ENCODE measurements at places on chromosomes 5 and 9. TPM values are rescaled to one million over a fixed set of nuclear protein-coding genes. Genes with fewer than 3 reads are reported as not detected.
A peak's percentile ranks its signal among the peaks of the same experiment; 100 is the strongest.

GRCh38 chr9:116933251-116933650 is 246.1 kb downstream of the TRIM32 start:
- no peak overlapping the region for H3K27ac ChIP-seq
- H3K4me3 ChIP-seq, result no peak overlapping the region
- no peaks in the 10 kb centered on the region for H3K36me3 ChIP-seq
- no peaks in the 10 kb centered on the region for H3K4me1 ChIP-seq
- no peaks in the 10 kb centered on the region for H3K27me3 ChIP-seq

GRCh38 chr9:95025213-95026147 is 292.0 kb downstream of the FANCC start:
- no peaks in the 10 kb centered on the region for H3K36me3 ChIP-seq
- H3K4me3 ChIP-seq, result no peak overlapping the region
- no peak overlapping the region for H3K27ac ChIP-seq
- H3K4me1 ChIP-seq, result no peaks in the 10 kb centered on the region
- no peak for DNase-seq

DNA sequence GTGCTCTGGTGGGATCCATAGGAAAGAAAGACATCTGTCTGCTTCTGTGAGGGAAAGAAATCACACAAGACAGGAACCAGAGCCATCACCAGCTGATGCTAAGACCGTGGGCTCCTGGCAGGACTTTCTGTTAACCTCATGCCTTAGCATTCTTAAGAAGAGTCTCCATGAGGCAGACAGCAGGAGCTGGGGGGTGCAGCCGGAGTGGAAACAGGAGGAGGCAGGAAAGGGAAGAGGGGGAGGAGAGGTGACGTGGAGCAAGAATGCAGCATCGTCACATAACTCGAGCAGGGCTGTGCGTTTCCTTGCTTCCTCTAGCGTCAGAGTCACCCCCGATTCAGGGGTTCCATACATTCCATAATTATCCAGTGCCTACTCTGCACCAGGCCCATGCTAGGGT is 53.6 kb downstream of the ERGIC1 start:
- peaks cover 15% of the 10 kb centered on the region for H3K36me3 ChIP-seq
- H3K27me3 ChIP-seq, result no peaks in the 10 kb centered on the region
- no peak for DNase-seq
- no peak overlapping the region for H3K4me3 ChIP-seq
- no peak overlapping the region for H3K27ac ChIP-seq

GRCh38 chr9:105737205-105737604 is 42.9 kb downstream of the TMEM38B start:
- H3K27me3 ChIP-seq, result no peaks in the 10 kb centered on the region
- no peak overlapping the region for H3K4me3 ChIP-seq
- no peak for DNase-seq
- H3K4me1 ChIP-seq, result no peaks in the 10 kb centered on the region
- H3K36me3 ChIP-seq, result no peaks in the 10 kb centered on the region
- no peak overlapping the region for H3K27ac ChIP-seq

DNA sequence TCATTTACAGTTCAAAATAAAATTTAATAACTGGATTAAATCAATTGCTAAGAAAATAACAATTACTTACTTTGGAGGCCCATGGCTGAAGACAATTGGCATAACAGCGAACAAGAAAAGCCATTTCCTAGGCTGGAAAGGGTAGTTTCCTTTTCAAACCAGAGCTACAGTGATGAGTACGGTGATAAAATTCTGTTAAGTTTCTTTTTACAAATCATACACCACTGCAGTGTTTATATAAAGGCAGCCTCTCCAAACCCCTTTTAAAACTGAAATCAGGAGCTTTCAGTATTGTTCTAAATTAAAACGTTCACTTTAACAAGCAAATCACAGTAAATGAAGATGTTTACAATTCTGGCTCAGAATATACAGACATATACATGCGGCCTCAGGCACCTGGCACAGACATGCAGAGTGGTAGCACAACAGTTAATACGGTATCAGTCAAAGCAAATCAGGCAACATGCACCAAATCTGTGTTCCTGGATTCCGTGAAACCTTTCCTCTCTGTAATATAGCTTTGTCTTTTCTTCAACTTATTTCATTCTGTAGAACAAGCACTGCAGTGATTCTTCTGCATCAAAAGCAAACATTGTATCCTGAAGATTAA is 102.9 kb downstream of the RAPGEF6 start:
- peaks cover 18% of the 10 kb centered on the region for H3K4me1 ChIP-seq
- no peaks in the 10 kb centered on the region for H3K27me3 ChIP-seq
- no peaks in the 10 kb centered on the region for H3K36me3 ChIP-seq
- H3K27ac ChIP-seq, result peak overlapping the region; percentile 63
- H3K4me3 ChIP-seq, result peak overlapping the region; percentile 20
- DNase-seq, result no peak

CD180 gene
- total RNA-seq, result 0.34 TPM

- no peaks in the 10 kb centered on the region for H3K36me3 ChIP-seq
- DNase-seq, result no peak
- no peaks in the 10 kb centered on the region for H3K27me3 ChIP-seq
These were observed 345.2 kb downstream of the GLIS3 start for GRCh38 chr9:3954331-3955304.

DNA sequence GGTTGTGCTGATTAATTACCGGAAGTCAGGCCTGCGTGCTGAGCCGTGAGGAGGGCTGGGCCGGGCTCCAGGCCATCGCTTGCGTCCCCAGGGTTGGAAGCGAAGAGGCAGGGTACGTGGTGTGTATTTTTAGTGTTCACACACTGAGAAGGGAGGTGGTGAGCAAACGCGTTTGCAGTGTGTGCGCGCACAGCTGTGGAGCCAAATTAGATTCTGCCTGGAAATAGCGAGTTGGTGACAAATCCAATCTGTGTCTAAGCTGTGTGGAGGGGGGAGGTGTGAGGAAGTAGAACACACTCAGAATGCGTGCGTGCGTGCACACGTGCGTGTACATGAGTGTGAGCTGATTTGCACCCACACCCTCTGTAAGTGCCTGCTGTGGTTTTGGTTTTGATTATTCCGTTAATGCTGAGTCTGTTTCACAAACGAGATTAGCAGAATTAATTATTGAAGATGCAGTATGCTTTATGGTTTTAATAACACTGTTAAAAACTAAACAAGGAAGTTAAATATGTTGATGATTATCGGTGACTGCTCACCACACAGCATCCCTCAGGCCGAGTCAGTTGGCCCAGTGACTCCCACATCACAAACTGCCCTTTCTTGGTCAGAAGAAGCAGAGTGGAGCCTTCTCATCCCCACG is 111.8 kb upstream of the FCN2 start:
- H3K27ac ChIP-seq, result no peak overlapping the region
- no peaks in the 10 kb centered on the region for H3K36me3 ChIP-seq
- H3K4me3 ChIP-seq, result no peak overlapping the region
- peaks cover 31% of the 10 kb centered on the region for H3K4me1 ChIP-seq
- H3K27me3 ChIP-seq, result no peaks in the 10 kb centered on the region

SELENOP gene
- total RNA-seq, result 1.1 TPM

CAMK4 gene
- total RNA-seq, result 7.2 TPM

OSMR gene
- not detected for total RNA-seq

ZFP2 gene
- 0.61 TPM for total RNA-seq

DNA sequence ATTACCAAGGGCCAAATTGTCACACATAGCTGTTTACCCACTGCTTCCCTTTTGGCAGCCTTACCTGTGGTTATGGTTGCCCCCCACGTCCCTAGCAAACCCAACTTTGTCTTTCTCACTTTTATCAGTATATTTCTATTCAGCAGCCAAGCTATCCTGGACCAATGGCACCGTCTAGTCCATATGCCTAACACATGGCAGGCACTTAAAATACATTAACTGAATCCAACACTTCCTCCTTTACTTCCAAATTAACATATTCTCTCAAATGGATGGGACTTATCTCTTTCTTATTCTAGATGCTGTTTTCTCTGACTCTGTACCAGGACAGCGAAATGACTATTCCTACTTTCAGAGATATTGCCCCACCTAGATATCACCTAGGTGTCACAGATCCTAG is 50.9 kb upstream of the SLC44A1 start:
- no peaks in the 10 kb centered on the region for H3K36me3 ChIP-seq
- no peaks in the 10 kb centered on the region for H3K27me3 ChIP-seq
- no peaks in the 10 kb centered on the region for H3K4me1 ChIP-seq
- DNase-seq, result no peak
- H3K4me3 ChIP-seq, result no peak overlapping the region

- no peak overlapping the region for H3K27ac ChIP-seq
- H3K4me3 ChIP-seq, result no peak overlapping the region
- DNase-seq, result no peak
- no peaks in the 10 kb centered on the region for H3K27me3 ChIP-seq
These were observed 1378.1 kb downstream of the EFNA5 start for GRCh38 chr5:106292654-106293053.

OCLN gene
- 1.3 TPM for total RNA-seq

GRCh38 chr9:75019022-75019421 is 9.1 kb downstream of the CARNMT1 start:
- H3K4me3 ChIP-seq, result no peak overlapping the region
- peaks cover 6% of the 10 kb centered on the region for H3K4me1 ChIP-seq
- no peak for DNase-seq
- no peak overlapping the region for H3K27ac ChIP-seq

DNA sequence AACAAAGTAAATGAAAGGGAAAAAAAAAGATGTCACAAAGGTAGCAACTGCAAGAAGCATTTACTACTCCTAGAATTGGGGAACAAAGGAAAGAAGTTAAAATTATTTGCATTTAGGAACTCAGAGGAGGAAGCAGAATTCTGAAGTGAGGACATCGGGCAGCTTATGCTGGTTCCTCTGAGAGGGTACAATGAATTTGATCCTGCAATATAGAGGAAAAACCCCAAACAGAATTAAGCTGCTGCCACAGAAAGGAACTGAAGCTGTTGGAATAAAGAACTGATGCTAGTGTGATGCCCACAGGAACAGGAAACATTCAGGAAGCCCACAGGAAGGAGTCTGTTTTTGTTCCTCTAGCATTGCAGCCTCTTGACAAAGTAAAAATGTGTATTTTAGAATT is 22.3 kb upstream of the TBCA start:
- DNase-seq, result no peak
- H3K4me1 ChIP-seq, result no peaks in the 10 kb centered on the region
- H3K4me3 ChIP-seq, result no peak overlapping the region
- H3K27ac ChIP-seq, result no peak overlapping the region

- no peak within 1 kb of the TSS for H3K4me3 ChIP-seq
- H3K4me1 ChIP-seq, result no peaks in the 10 kb centered on the region
- peak; percentile 1 for DNase-seq
- no peaks in the 10 kb centered on the region for H3K27me3 ChIP-seq
- no peaks in the 10 kb centered on the region for H3K36me3 ChIP-seq
These were observed at the start of gene CDH12 for GRCh38 chr5:22852807-22853660. TSS of gene CDH12 (minus strand) at chr5:22853344.

- peak within 1 kb of the TSS; percentile 89 for H3K27ac ChIP-seq
- H3K4me3 ChIP-seq, result peak within 1 kb of the TSS; percentile 89
- no peaks in the 10 kb centered on the region for H3K36me3 ChIP-seq
- peaks cover 46% of the 10 kb centered on the region for H3K4me1 ChIP-seq
- no peaks in the 10 kb centered on the region for H3K27me3 ChIP-seq
These were observed at the start of gene NINJ1 for GRCh38 chr9:93134015-93134739. TSS of gene NINJ1 (minus strand) at chr9:93134251. CDS start at chr9:93134217, 34 bp downstream.

DNA sequence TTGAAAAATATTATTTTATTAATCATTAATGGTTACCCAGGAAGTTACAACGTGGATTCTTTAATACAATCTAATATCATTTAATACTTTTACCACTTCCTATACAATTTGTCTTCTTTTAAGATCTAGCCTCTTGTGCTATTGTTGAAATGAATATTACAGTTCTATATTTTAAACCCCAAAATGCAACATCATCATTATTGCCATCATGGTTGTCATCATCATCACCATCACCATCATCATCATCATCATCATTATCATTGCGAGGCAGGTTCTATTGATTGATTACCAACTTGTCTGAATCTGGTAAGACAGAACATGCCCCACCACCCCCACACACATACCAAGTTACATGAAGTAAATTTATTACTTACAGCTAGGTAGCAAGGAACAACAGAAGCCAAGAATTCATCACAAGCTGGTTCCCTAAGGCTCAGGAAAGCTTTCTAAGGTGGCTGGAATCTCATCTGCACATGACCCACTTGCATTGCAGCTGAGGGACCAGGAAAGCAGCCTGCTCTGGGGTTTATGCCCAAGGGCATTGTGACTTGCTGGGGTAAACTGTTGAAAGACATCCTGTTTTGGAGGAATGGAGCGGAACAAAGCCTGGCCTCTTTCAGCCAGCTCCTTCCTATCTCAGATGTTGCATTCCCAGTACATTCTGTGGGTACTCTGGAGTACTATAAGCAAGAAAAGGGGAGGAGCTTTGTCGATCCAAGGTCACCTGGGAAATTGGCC is 418.1 kb downstream of the PRR16 start:
- H3K4me3 ChIP-seq, result no peak overlapping the region
- no peaks in the 10 kb centered on the region for H3K27me3 ChIP-seq
- no peak for DNase-seq
- H3K36me3 ChIP-seq, result no peaks in the 10 kb centered on the region

NFIB gene
- total RNA-seq, result 0.21 TPM

TAF11L5 gene
- total RNA-seq, result not detected

DNA sequence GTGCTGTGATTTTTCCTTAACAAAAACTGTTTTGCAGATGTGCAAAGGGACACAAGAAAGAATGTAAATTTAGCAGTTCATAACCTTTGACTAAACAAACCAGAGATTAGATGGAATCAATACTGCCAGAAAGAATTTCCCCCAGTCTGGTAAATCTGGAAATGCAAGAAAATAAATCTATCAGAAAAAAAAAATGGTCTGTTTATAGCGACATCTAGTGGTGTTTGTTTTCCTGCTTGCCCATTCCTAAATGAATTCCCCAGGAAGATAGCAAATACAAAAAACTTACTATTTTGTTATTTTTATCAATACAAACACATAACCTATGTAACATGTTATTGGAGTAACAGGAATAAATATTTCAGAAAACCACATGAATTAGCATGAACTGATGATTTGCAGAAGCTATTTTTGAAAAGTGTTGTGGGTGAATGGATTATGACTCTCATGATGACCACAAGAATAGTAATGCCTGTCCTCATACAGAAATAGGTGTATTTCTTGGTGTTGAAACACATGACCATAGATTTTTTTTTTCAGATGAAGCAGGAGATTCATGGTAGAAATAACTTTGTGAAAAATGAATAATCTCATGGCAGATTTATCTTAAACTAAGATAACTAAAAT is 1703.8 kb downstream of the MAT2B start:
- DNase-seq, result peak; percentile 7
- H3K27ac ChIP-seq, result no peak overlapping the region
- H3K36me3 ChIP-seq, result no peaks in the 10 kb centered on the region
- H3K4me1 ChIP-seq, result no peaks in the 10 kb centered on the region
- H3K4me3 ChIP-seq, result no peak overlapping the region

- H3K27ac ChIP-seq, result no peak overlapping the region
- no peaks in the 10 kb centered on the region for H3K4me1 ChIP-seq
- no peak for DNase-seq
- H3K36me3 ChIP-seq, result no peaks in the 10 kb centered on the region
These were observed 282.4 kb upstream of the RPS23 start for GRCh38 chr5:82560561-82560960.

GPR151 gene
- not detected for total RNA-seq
